ENCODE measurements at places on chromosomes 5 and 9.

DNA sequence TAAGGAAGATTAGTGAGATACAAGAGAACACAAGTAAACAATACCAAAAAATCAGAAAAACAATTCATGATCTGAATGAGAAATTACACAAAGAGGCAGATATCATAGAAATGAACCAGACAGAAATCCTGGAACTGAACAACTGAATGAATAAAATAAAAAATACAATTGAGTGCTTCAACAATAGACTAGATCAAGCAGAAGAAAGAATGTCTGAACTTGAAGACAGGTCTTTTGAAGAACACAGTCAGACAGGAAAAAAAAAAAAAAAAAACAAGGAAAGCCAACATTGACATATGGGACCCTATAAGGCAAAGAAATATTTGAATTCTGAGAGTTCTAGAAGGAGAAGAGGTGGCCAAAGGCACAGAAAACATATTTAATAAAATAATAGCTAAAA is 115.2 kb downstream of the ZDHHC21 start:
- DNase-seq, result no peak

GRCh38 chr5:123215929-123216702 is 127.1 kb downstream of the PRDM6 start:
- DNase-seq, result no peak

DNA sequence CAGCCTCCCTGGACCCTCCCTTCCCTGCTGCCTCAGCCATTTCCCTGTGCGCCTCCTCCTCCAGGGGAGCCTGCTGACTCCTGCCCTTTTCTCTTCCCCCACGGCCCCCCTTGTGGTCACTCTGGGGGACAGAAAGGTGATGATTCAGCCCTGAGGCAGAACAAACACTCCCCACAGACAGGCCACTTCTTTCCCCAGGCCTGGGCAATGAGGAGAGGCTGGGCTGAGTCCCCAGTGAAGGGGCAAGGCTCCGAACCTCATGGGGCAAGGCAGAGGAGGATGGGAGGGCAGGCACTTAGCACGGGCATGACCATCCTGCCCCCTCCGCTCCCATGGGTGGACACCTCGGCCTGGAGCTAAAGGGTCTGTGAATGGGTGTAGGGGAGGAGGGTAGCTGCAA is 21.0 kb downstream of the CSF1R start:
- no peak for DNase-seq

DNA sequence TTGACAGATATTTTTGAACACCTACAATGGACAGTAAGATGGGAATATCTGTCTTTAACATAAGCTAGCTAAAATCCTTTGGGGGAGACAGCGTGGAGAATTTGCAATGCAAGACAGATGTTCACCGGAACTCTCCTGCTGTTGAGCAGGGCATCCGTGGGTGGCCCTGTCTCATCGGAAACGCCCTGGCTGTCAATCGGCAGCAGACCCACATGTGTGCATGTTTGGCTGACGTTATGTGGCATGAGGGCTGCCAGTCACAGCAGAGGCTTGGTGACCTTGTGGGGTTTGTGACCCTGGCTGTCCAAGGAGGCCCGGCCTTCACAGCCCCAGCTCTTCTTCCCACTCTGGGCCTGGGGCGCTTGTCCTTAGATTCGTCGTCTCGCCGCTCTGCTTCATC is 129.7 kb upstream of the OTULINL start:
- no peak for DNase-seq

- no peak for DNase-seq
Observed at GRCh38 chr5:76400466-76400865, 2.6 kb upstream of the IQGAP2 start.

- no peak for DNase-seq
Observed at GRCh38 chr5:115657881-115658233, 32.0 kb upstream of the TMED7 start.

- DNase-seq, result peak; percentile 68
Observed at GRCh38 chr9:7298123-7298522, 501.5 kb downstream of the DMAC1 start.

DNA sequence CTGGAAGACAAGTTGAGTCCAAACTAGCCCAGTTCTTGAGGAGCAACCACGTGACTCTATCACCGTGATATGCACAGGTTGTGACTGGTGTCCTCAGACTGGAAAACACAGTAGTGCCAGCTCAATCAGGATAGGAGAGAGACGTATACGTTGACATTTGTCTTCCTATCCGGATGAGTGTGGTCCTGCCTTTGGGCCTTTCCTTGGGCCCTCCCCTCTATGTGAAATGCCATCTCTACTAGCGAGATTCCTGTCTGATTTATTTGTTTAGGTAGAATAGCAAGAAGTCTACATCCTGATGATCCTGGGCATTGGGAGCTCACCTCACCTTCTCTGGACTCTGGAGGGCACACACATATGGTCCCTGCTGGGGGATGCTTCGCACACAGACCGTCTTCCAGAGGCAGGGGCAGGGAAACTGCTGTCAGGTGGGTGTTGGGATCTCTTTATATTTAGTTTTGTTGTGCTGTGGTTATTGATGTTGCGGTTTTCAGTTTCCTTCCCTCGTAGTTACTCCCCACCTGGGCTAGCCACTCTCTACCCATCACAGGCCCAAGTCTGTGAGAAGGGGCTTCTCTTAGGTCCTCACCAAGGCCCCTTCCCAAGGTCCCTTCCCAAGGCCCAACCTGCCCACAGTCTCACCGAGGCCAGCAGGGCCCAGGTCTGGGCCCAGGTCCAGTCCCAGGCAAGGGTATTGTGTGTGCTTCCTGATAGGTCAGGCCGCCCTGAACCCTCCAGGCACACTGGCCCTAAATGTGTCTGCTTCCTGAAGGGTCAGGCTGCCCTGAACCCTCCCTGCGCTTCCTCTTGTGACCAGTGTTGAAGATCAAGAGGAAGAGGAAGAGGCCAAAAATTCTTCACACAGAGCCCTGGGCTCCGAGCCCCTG is 19.0 kb upstream of the SPINK4 start:
- DNase-seq, result no peak

DNA sequence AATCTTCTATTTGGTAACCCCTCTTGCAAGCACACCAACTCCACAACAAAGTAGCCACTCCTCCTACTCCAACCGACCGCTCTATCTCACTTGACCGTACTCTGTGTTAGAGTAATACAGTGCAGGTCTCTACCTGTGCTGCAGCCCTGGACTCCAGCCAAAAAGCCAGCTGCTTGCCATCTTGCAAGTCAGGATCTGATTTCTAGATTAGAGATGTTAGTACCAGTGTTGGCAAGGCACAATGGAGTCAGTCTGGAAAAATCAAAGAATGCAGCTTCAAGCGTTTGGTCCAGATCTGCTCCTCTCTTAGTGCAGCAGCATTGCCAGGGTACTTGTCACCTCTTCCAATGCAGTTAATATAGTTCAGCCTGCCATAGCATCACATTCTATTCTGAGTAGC is 477.6 kb downstream of the ZSWIM6 start:
- DNase-seq, result no peak

- DNase-seq, result no peak
Observed at GRCh38 chr5:34609951-34610441, 46.1 kb upstream of the RAI14 start.

DNA sequence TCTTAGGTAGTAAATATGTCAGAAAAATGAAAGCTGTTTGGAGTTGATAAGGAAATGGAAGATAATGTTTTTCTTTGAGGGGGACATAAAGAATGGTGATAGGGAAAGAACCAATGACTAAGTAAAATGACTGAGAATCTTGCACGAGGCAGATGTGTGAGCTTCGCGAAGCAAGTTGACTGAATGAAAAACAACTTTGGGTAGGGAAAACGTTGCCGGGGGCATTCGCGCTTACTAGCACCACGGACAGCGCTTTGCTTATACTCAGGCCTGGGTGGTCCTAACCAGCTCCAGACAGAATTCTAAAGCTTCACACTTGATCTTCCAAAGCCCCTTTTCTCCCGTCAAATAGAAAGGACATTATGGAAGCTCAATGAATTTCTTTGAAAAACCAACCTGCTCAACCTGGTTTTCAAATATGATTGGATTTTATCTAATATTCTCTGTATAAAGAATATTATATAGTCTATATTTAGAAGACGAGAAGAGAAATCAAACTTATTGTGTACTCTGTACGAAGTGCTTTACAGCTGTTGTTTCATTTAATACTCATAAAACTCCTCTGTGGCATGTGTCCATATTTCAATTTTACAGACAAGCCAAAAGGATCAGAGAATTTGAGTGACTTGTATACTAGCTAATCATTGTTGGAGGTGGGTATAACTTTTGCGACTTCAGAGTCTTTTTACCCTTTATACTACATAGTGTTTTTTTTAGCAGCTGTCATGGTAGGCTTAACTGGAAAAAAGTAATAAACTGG is 1.9 kb upstream of the CDKN2B start:
- no peak for DNase-seq

DNA sequence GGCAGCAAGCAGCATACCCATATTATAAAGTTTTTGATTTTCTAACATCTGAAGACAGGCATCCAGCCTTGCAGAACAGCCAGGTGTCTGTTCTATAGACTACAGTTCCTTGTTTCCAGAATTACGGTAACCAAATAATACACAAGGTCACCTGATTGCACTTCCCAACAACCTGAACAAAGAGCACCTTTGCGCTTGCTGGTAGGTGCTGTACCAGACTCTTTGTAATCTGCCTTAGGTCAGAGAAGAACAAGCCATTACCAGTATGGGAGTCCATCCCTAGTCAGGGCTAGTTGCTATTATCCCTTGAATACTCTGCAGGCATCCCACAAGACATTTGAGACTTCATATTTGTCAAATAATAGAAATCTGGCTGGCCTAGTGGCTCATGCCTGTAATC is 256.2 kb downstream of the ARRDC3 start:
- no peak for DNase-seq

GRCh38 chr5:78103232-78103918 is 191.1 kb downstream of the AP3B1 start:
- DNase-seq, result no peak

GRCh38 chr5:125134216-125135081 is 388.0 kb upstream of the ZNF608 start:
- no peak for DNase-seq

GRCh38 chr9:71072587-71072986 is 48.8 kb downstream of the TRPM3 start:
- DNase-seq, result no peak

- no peak for DNase-seq
Observed at GRCh38 chr5:102682101-102682647, 72.9 kb upstream of the PAM start.

DNA sequence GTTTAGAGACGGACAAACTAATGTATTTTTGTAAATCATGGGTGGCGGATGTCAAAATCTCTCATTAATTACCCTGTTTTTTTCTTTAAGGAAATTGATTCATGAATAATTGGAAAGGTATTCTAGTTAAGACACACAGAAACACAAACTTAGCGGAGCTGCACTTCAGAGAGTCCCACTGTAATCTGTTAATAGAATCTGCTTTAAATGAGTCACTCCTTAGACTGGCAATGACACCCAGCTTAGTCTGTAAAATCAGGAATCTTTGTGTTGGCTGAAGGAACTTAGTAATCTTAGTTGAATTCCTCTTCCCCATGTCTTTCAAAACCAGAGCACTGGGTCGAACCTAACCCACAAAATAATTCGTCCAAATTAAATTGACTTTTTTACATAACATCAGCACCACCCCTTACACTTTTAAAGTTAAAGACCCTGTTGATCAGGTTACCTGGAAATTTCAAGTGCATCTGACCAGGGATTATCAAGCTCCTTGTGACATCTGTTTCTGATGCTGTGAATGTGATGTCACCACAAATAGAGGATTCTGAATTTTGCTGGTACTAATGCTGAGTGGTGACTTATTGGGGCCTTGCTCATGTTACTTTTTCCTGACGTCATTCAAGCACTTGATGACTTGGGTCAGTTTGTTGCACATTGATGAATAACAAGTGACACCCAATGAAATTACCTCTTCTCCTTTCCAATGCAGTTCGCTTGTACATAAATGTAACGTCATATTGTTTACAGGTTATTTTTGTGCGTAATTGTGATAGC is 313.6 kb downstream of the KCTD16 start:
- no peak for DNase-seq

- no peak for DNase-seq
Observed at GRCh38 chr5:117095346-117096332, 521.0 kb upstream of the SEMA6A start.

DNA sequence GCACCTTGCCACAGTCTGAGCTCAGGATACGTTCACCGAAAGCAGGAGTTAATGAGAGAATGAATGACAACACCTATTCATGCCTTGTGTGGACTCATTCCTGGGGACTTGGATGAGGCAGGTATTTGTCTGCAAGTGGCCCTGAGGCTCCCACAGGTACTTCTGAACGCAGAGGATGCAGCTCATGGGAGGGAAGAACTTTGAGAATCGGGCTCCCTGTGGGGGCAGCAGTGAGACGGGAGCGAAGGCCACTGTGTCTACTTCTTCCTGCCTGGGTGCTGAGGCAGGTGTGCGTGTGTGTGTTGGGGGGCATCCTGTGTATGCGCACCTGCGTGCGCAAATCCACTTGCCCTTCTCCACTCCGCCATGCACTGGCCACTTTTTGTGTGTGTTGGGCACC is 42.2 kb downstream of the PTPN3 start:
- DNase-seq, result no peak

GRCh38 chr5:160466889-160467554 is 45.4 kb downstream of the PTTG1 start:
- DNase-seq, result no peak

DNA sequence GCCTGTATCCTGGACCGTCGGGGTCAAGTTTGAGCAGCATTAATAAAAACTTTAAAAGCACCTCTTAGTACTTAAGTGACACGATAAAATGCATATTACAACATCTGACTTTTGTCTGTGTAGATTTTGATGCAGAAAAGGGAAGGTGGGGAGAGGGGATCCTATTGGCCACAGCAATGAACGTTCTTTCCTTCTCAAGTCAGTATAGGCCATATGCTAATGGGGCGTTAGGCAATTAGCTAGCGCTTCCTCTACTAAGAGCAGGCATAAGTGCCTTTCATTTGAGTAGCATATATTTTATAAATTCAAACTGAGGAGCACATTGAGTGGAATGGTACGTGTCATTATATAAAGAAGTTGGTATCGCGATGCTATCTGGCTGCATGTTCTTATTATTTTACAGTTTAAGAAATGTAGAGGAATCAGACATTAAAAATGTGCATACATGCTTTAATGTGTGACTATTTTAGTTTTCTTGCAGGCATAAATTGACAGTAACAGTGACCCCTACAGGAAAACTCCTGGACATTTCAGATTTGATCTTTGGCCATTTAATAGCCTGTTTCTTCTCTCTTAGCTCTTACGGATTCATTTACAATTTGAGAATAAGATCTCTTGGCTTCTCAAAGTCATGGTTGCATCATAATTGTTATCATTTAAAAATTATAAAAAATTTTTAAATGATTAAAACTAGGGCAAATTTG is 1.1 kb upstream of the GNA14 start:
- no peak for DNase-seq
